ENCODE measurements at places on chromosomes 4 and X.

DNA sequence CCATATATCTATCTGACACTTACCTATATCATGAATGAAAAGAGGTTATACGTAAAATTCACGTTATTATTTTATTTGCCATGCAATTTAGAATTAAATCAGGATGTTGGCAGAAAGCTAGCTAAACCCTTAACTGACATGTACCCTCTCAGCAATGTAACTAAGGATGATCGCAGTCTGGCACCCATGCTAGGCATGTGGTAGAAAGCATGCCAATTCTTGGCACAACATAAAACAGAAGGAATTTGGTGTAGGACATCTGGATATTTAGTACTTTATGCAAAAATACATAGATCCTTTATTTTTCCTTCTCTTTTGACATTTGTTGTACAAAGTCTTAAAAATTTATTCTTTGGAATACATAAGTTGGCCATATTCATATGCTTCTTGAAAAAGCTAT lies 436.8 kb upstream of the FAT1 start:
- DNase-seq: no peak

DNA sequence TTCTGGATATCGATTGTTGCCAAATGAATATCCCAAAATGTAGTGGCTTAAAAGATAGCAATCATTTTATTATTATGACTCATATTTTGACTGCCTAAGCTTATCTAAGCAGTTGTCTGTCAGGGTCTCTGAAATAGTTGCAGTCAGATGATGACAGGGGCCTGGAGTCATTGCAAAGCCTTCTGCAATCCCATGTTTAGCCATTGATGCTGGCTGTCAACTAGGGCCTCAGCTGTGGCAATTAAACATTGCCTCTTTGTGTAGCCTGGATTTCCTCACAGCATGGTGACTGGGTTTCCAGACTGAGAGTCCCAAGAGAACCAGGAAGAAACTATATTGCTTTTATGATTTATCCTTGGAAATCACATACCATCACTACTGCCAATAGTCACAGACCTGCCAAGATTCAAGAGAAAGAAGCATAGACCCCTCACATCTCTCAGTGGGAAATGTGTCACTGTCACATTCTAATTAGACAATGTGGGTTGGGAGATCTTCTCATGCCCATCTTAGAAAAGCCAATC lies 227.3 kb upstream of the NOCT start:
- no peak for DNase-seq

GRCh38 chrX:106457802-106458201 lies 154.0 kb upstream of the RADX start:
- no peak for DNase-seq

DNA sequence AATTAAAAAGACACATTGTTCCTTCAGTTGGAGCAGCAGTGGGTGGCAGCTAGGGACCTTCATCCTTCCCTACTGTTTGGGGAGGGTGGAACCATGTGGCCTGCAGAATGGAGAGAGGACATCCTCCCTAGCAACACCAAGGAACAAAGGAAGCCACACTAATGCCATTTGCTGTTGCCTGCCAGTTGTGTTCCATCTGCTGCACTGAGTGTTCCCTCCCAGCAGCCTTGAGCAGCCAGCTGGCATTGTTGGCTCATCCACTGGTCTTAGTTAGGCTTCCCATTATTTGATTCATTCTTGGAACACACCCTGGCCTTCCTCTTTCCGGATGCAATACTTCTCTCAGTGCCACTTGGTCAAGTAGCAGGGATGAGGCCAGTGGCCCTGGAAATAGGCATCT lies 25.0 kb upstream of the HMGB3 start:
- DNase-seq: peak; percentile 29

DNA sequence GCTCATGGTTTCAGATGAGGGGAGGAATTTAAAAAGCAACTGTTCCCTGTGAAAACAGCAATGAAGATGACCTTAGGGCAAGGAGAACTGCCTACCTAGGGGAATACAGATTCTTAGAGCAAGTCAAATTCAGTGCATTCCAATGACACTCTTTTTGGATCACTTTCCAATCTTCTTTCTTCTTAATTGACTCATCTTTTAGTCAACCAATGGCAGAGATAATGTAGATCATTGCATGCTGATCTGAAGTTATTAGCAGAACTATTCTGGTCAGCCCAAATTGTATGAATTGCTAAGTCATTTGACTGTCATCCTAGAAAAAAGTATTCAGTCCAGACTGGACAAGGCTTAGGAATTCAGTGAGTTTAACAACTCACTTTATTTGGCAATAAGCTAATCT lies 12.6 kb upstream of the NR3C2 start:
- no peak for DNase-seq

DNA sequence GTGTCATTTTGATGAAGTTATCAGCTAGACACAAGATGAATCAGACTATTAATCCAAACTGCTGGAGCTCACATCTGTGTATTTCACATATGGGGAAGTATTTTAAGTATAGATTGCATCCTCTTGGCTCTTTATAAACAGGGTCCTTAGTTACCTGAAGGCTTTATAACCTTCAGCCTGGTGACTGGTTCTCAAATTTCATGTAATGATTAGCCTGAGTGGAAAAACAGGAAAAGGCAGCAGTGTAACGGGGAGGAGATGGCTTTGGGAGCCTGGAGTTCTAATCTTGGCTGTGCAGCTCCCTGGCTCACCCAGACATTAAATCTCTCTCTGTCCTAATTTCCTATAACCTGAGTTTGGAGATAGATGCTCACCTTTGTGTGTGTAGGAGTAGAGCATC lies 103.8 kb upstream of the HPF1 start:
- no peak for DNase-seq

DNA sequence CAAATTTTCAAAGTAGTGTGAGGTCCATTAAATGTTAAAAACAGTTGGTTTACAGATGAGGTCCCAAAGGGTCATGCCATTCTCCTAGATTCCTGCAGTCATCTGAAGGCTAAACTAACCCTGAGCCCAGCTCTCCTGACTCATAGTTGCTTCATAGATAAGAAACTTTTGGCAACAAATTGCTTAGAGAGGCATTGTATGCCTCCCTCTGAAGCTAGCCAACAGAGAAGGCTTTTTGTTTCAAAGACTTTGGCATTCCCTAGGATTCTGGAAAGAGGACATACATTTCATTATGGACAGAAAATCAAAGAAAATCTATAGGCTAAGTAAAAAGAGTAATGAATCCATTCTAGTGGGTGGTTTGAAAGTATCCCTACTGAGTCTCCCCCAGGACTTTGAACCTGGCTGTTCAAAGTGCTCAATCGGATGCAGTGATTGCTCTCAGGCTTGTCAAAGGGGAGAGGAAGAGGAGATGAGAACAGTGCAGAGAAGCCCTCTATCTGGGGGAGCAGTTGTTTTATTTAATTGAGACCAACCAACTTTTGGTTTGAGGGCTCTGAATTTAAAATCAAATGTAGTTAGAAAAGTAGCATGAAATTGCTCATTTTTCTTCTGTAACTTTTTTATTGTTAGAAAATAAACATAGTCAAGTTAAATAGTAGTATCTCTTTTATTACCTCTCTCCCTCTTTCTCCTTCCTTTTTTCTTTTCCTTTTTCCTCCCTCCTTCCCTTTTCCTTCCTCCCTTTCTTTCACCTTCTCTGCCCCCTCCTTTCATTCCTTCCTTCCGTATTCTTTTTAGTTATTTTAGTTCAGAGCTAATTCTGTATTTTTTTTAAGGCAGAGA lies 72.3 kb upstream of the ZNF518B start:
- DNase-seq: no peak

- DNase-seq: no peak
Observed at GRCh38 chr4:6292376-6293096, 22.9 kb downstream of the WFS1 start.

- DNase-seq: no peak
Observed at GRCh38 chrX:96436105-96436504, 248.5 kb upstream of the DIAPH2 start.

- DNase-seq: no peak
Observed at GRCh38 chr4:11299836-11300235, 128.9 kb downstream of the HS3ST1 start.

- DNase-seq: no peak
Observed at GRCh38 chrX:65866146-65866545, 173.7 kb downstream of the VSIG4 start.

- no peak for DNase-seq
Observed at GRCh38 chrX:31099536-31100090, 27.8 kb upstream of the FTHL17 start.

DNA sequence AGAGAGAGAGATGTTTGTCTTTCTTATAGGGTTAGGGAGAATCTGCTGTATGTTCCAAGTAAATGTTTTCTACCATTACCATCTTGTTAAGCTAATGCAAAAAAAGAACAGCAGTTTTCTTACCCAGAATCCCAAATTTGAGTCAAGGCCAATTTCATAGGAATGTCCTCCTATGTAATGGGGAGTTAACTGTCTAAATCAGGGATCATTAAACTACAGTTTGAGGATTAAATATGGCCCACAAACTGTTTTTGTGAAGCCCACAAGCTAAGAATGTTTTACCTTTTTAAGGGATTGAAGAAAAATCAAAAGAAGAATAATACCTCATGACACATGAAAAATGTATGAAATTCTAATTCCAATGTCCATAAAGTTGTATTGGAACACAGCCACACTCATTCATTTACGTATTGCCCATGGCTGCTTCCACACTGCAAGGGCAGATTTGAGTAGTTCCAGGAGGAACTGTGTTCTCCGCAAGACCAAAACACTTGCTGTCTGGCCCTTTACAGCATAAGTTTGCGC lies 113.2 kb upstream of the SPRY1 start:
- no peak for DNase-seq

Data from midbrain (tissue), 1 donor.